ENCODE measurements at places on chromosomes 12 and 14. TPM values are rescaled to one million over a fixed set of nuclear protein-coding genes. Genes with fewer than 3 reads are reported as not detected.

The BBOF1 gene
- total RNA-seq: 7.5 TPM

The TMEM263 gene
- 30.7 TPM for total RNA-seq

The FNTB gene
- total RNA-seq: 28.3 TPM

The OR4E2 gene
- not detected for total RNA-seq

The PTHLH gene
- total RNA-seq: 0.86 TPM

The MANSC1 gene
- total RNA-seq: 38.9 TPM

The UNG gene
- total RNA-seq: 25.1 TPM

The CLEC2D gene
- 32.6 TPM for total RNA-seq

The CFAP73 gene
- total RNA-seq: not detected

The KRT6C gene
- 0.39 TPM for total RNA-seq

The EGLN3 gene
- 59.5 TPM for total RNA-seq

The SCNN1A gene
- 63.8 TPM for total RNA-seq

The PLEKHH1 gene
- 46.3 TPM for total RNA-seq

The ALG10B gene
- 11.9 TPM for total RNA-seq

The SLC5A8 gene
- total RNA-seq: not detected

The KCNH3 gene
- 1.1 TPM for total RNA-seq

The KCNK13 gene
- 0.39 TPM for total RNA-seq

The KERA gene
- total RNA-seq: not detected

The RPL6 gene
- 1,403 TPM for total RNA-seq

The TAS2R43 gene
- total RNA-seq: 3.0 TPM

The SIRT4 gene
- total RNA-seq: not detected

The ADAM20 gene
- total RNA-seq: 2.8 TPM

The OR11H6 gene
- not detected for total RNA-seq

The NYNRIN gene
- total RNA-seq: 32.7 TPM

The UBR7 gene
- 19.1 TPM for total RNA-seq

The INHBC gene
- not detected for total RNA-seq

The EMP1 gene
- total RNA-seq: 193 TPM

The LRTM2 gene
- not detected for total RNA-seq

Measured in ureter (tissue), 1 donor.